ENCODE measurements at places on chromosomes 11 and 22.

- DNase-seq, result no peak
Measured at GRCh38 chr11:64764040-64764611, 4.4 kb upstream of the PYGM start.

- no peak for DNase-seq
Measured at GRCh38 chr11:74434528-74434927, 32.8 kb downstream of the KCNE3 start.

DNA sequence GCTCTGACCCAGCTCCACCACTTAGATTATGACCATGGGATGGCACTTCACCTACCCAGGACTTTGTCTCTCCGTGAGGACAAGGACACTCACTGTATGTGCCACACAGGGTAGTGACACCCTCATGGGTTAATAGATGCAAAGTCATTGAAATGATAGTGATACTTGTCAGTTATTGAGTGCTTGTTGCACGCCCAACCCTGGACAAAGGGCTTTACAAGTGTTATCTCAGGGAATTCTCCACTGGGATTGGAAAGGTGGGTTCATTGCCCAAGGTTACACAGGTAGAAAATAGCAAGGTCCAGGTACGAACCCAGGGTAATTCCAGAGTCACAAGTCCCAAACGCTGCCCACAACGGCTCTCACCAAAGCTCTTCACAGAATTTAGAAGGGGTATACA lies 158.2 kb downstream of the TRIM29 start:
- no peak for DNase-seq

- DNase-seq, result peak; percentile 11
Measured at GRCh38 chr11:84824624-84825023, 802.5 kb downstream of the DLG2 start.

GRCh38 chr11:71913756-71914526 lies 14.5 kb downstream of the XNDC1N start:
- DNase-seq, result peak; percentile 47

DNA sequence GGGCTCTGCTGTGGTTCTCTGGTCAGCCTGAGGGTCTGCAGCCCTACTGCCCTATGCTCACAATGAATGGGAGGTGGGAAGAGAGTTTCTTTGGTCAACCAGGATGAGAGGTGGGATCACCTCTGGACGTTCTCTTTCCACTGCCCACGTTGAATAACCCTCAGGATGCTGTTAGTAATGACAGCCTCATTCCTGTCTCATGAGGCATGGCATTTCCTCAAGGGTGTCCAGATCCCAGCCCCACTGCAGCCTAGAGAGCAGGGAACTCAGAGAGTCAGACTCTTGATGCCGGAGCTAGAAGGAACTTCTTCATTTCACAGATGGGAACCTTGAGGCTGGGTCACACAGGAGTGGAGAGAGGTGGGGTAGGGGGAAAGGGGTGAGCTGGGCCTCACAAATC lies 196.0 kb downstream of the CEP164 start:
- no peak for DNase-seq

DNA sequence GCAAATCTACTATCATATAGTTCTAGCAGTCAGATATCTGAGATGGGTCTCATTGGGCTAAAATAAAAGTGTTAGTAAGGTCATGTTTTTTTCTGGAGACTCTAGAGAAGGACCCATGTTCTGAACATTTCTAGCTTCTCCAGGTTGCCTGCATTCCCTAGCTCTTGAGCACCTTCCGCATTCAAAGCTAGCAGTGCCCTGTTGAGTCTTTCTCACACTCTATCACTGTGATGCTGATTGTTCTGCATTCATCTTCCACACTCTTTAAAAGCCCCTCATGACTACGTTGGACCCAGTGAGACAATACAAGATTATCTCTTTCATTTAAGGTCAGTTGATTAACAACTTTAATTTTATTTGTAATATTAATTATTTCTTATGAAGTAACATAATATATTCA lies 433.3 kb upstream of the CHORDC1 start:
- DNase-seq, result no peak

GRCh38 chr11:17650127-17650911 lies 69.1 kb upstream of the MYOD1 start:
- DNase-seq, result peak; percentile 97

DNA sequence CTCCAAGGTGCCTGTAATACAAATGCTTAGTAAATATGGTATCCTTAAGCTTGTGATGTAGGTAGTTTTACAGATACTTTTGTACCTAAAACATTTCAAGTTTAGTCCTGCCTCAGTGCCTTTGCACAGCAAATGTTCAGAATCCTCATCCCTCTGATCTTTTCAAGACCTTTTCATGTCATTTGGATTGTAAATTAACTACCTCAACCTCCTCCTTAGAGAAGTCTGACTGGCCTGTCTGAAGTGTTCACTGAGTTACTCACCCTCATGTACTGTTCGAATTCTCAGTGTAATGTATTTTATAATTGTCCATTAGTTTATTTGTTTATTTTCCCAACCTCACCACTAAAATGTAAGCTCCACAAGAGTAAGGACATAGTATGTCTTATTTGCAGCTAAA lies 147.5 kb downstream of the ELP4 start:
- no peak for DNase-seq

GRCh38 chr11:126090452-126090851 lies 27.8 kb upstream of the CDON start:
- no peak for DNase-seq

DNA sequence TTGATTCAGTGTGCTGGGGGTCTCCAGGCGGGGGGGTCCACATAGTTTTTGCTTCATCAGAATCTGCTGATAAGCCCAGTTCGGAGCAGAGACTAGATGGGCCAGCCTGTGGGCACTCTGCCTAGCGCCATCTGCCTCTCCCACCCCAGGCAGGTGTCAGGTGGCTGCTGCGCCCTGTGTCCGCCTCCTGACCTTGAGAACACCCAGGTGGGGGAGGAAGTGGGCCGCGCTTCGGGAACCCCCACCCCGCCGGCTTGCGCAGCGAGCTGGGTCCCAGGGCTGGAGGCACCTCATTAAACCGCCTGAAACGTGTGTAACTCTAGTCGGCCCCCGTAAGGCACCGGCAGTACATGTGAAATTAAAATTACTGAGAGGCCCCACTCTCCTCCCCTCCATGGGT lies 113.6 kb downstream of the KCNQ1 start:
- DNase-seq, result no peak

GRCh38 chr22:29226351-29226981 lies 20.8 kb downstream of the EMID1 start:
- no peak for DNase-seq

- no peak for DNase-seq
Measured at GRCh38 chr11:19938866-19939265, 221.4 kb downstream of the DBX1 start.

DNA sequence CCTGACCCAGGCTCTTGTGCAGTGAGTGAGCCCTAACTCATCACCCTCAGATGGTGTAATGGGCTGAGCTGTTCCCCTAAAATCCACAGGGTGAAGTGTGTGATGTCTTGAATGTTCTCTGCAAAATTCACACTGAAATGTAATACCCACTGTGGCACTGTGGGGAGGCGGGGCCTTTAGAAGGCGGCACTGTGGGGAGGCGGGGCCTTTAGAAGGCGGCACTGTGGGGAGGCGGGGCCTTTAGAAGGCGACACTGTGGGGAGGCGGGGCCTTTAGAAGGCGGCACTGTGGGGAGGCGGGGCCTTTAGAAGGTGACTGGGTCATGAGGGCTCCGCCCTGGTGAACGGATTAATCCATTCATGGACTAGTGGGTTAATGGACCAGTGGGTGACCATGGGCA lies 33.0 kb downstream of the CHID1 start:
- no peak for DNase-seq

DNA sequence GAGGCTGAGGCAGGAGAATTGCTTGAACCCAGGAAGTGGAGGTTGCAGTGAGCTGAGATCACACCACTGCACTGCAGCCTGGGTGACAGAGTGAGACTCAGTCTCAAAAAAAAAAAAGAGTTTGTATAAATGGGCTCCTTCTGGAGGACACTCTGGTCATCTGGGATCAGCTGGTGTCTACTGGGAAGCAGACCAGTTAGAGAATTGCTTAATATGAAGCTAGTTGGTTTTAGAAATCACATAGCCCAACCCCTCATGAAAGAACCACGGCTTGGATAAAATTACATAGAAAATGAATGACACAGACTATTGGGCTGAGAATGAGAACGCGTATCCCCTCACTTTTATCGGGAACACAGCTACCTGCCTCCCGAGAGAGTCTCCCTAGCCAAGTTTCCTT lies 3.2 kb upstream of the MS4A14 start:
- DNase-seq, result no peak

- DNase-seq, result no peak
Measured at GRCh38 chr11:114275280-114275679, 20.9 kb upstream of the NNMT start.

DNA sequence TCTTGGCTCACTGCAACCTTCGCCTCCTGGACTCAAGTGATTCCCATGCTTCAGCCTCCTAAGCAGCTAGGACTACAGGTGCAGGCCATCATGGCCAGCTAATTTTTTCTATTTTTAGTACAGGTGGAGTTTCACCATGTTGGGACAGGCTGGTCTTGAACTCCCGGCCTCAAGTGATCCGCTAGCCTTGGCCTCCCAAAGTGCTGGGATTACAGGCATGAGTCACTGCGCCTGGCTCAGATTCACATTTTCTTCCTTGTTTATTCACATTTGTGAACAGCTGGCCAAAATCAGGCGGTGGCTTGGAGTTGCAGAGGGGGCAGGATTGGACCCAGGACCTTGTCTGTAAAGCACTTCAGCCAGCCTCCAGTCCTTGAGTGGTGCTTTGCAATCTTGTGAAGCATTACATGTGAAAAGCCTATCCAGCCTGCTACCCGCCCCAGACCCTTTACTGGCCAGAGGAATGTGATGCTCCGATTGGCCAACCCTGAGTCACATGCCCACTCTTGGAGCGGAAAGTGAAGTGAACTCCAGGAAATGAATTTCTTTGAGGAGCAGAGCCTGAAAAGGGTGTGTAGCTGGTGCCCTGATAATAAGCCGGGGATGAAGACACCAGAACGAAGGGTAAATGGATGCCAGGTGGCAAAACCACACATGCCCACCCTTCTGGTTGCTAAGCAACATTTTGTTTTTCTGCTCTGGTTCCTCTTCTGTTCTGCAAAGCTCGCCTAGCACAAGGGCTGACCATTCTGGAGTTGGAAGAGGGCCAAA lies 62.6 kb upstream of the PTPRJ start:
- peak; percentile 96 for DNase-seq

- peak; percentile 7 for DNase-seq
Measured at GRCh38 chr11:103794262-103794661, 242.2 kb upstream of the DDI1 start.

DNA sequence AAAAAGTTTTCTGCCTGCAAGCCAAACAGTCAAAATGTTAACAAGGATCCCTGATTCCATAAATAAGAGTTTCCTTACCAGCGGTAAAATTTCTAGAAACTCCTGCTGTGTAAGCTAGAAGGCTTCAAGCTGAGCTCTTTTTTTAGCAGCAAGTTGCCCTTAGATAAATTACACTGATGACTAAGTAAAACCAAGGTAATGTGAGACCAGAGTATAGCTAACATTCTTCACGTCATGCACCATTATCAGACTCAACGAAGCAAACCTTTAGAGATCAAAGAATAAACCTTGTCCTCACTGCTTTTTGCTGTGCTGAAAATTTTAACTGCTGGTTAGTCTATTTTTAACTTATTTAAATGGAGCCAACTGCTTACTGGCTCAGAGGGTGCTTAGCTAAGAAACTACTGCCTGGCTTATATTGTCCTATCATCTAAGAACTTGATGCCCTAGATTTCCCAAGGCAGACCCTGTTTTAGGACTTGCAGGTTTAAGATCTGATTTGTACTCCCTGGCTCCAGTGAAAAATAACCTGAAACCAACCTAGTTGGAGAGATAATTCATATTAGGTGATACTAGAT lies 900.7 kb downstream of the JRKL start:
- peak; percentile 0 for DNase-seq

- DNase-seq, result no peak
Measured at GRCh38 chr11:79485694-79486093, 44.9 kb upstream of the TENM4 start.

DNA sequence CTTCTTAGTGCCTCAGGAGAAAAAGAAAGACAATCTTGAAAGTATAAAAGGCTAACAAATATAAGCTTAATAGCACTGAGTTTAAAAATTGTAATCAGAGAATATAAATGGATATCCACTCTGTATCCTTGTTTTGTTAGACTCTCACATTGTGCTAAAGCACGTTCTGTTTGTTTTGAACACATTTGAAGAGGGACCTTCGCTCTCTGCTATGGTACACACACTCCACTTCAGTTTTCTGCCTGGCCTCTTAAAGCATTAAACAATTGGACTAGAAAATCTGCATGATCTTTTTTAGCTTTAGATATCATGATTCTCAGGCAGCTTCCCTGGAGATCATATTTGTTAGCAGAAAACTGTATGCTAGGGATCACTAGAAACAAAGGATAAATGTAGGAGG lies 40.3 kb upstream of the PGR start:
- no peak for DNase-seq

DNA sequence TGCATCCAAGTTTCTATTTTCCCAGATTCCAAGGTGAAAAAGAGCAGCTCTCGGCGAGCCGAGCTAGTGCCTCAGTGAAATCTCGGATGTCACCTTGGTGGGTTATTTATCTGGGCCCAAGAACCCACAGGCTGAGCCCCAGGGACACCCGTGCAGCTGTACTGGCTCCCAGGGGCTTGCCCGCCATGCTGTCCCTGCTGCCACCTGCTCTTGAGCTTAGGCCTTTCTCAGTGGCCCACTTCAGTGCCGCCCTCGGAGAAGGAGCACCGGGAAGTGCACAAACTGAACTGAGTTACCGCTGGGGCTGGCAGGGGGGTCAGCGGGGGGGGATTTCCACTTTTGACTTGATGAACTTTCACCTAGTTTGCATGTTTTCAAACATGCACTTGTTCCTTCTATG lies 27.9 kb downstream of the CPT1A start:
- no peak for DNase-seq

DNA sequence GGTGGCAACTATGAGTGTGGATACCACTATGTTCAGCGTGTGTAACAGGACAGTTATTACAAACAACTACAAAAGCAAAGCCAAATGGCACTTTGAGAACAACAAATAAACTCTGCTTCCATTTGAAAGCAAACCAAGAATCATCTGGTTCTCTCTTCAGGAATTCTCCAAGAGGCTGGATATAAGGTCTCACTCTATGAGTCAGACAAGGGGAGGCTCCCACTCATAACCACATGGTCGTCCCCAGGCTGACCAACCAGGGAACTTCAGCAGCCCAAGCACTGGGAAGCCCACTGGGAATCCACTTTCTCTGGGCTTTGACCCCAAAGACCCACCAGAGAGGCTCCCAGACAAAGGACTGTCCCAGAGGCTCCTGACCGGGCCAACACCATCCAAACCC lies 35.3 kb downstream of the DGCR2 start:
- peak; percentile 65 for DNase-seq

GRCh38 chr11:73789279-73789670 lies 1.6 kb downstream of the MRPL48 start:
- DNase-seq, result no peak

- DNase-seq, result no peak
Measured at GRCh38 chr22:38246046-38246658, 26.7 kb downstream of the TMEM184B start.

- no peak for DNase-seq
Measured at GRCh38 chr11:68828155-68828931, 13.4 kb downstream of the CPT1A start.

DNA sequence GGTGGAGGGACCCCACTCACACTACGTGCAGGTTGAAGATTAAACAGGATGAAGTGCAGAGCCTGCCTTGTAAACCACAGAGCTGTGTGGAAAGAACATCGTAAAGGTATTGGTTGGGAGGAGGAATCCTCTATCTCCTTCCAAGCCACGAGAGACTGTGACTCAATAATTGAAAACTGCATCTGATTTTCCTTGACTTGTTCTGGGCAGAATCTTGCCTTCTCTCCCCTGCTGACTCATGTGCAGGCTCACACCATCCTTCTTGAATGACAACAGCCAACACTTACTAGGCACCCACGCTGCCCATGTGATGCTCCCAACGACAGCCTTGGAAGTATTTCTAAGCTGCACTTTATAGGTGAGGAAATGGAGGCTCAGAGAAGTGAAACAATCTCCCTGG lies 563.0 kb downstream of the MIAT start:
- DNase-seq, result peak; percentile 28
